ENCODE measurements at places on chromosomes 4 and X.

GRCh38 chr4:86895692-86896488, 3.7 kb upstream of the C4orf36 start:
- peak; percentile 58 for DNase-seq

DNA sequence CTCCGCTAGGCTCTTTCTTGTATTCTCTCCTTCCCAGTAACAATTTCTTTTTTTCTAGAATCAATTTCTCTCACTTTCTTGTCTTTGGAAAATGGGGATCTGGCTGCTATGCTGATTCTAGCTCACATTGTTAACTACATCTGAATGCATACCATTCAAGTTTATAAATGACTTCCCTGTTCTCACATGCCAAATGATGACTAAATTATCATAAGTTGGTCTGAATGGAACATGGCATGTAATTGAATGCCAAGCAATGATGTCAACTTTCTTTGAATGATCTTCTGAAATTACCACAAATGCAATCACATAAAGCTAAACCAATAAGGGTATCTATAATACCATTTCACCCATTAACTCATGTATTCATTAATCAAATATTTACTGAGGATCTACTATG, 2.7 kb upstream of the ITM2A start:
- no peak for DNase-seq

GRCh38 chr4:141999446-142000143, 363.2 kb downstream of the IL15 start:
- DNase-seq, result no peak

GRCh38 chr4:8730159-8730558, 137.6 kb downstream of the CPZ start:
- DNase-seq, result no peak

DNA sequence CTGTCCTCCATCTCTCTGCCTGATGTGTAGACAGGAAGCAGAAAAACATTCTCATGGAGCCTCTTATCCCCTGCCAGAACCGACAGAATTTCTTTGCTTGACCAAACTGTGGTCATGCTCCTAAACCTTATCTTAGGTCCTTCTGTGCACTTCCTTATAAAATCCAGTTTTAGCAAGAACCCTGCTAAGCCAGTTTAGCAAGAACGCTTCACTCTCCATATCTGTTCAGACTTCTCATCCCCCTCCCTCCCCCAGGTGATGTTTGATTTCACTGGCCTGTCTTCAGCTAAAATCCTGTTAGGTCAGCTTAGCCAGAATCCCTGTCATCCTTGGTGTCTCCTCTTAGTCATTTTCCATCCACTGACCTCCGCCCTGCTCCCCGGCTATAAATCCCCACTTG, 1130.9 kb upstream of the PRKX start:
- no peak for DNase-seq

Data from NCI-H345 (cell line).